ENCODE measurements at places on chromosomes 5 and 9.

DNA sequence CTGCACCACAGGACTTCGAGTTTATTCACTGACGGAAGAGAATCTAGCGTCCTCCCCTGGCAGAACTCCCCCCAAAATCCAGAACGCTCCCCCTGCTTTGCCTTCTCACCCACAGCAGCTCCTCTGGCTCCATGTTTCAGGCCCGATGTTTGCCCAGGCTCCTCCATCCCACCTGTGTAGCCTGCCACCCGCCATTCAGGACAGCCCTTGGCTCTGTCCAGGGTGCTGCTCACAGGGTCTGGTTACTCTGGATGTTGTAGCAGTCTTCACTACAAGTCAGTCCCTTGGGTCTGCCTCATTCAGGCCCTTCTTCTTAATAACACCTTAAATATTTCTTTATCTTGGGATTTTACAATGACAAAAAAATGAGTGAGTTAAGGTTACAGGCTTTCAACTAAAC is 41.3 kb upstream of the SV2C start:
- no peak for DNase-seq

- no peak for DNase-seq
Measured at GRCh38 chr9:121326130-121326838, 43.8 kb downstream of the STOM start.

DNA sequence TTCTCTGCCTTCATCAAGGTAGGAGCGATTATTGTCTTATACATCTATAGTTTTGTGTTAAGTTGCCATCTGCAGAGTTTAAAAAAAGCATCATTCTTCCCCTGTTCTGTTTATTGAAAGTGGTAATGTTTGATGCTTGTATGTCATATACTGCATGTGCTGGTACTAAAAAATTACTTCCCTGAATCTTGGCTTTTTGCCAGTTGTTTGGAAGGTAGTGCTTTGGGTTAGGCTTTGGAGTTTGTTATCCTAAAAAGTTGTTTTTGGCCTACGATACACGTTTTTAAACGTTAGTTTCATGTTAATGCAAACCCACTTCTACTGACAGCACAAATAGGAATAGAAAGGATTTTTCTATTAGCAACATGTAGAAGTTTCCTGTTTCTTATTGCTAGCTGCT is 158.3 kb downstream of the GIN1 start:
- no peak for DNase-seq

GRCh38 chr5:6115852-6116251 is 262.5 kb downstream of the MED10 start:
- no peak for DNase-seq

DNA sequence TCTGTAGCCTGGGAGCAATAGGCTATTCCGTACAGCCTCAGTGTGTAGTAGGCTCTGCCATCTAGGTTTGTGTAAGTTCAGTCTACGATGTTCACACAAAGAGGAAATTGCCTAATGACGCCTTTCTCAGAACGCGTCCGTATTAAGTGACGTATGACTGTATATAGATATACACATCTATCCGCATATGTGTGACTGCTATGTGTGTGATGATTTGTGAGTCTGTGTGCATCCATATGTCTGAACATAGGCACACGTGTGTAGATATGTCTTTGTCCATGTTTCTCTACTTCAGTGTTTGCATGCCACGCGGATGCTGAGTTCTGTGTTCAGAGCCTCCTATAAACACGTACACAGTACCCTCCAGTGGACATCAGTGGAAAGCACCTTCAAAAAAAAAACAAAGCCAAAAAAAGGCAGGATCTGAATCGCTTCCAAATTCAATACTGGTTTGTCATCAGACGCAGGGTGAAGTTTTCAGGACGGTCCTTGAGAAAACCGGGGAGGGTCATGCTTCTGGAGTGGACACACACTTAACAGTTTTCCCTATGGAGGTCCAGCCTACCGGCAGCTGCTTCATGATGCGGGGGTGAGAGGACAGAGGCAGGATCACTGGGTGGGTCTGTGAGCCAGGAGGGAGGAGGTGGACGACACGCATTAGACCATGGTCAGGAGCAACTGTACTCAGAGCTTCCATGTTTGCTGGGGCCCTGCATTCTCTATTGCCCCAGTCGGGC is 29.5 kb upstream of the ALDH1B1 start:
- DNase-seq = no peak

DNA sequence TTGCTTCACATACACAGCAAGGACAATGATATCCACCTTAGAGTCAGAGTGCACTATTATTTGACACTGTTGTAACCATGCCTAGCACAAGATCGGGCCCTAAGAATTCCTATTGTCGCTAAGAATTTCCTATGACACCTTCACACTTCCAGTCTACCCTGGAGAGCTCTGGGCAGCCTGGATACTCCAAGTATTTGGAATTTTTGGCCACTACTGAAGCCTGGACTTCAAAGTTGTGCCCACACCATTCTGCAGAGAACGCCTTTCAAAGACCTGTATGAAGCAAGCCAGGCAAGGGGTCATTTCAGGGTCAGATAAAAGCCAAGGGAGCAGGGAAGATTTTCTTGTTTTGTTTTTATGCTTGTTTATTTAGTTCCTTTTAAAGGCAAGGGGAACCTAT is 179.7 kb downstream of the PAPPA start:
- no peak for DNase-seq

DNA sequence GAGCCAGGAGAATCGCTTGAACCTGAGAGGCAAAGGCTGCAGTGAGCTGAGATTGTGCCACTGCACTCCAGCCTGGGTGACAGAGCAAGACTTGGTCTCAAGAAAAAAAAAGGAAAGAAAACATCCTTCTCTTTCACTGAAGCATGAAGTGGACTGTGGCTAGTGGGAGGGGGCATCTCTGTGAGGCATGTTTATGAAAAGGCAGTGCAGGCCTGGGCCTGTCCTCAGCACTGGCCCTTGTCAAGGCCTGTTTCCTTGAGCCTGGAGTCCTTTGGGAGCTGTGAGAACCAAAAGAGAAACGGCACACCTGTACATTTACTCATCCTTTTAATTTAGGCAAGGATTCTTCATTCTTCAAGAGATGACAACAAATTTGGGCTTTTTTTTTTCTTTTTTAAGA is 18.3 kb upstream of the FUBP3 start:
- DNase-seq = no peak

- no peak for DNase-seq
Measured at GRCh38 chr5:74442466-74442865, 198.1 kb downstream of the ENC1 start.

DNA sequence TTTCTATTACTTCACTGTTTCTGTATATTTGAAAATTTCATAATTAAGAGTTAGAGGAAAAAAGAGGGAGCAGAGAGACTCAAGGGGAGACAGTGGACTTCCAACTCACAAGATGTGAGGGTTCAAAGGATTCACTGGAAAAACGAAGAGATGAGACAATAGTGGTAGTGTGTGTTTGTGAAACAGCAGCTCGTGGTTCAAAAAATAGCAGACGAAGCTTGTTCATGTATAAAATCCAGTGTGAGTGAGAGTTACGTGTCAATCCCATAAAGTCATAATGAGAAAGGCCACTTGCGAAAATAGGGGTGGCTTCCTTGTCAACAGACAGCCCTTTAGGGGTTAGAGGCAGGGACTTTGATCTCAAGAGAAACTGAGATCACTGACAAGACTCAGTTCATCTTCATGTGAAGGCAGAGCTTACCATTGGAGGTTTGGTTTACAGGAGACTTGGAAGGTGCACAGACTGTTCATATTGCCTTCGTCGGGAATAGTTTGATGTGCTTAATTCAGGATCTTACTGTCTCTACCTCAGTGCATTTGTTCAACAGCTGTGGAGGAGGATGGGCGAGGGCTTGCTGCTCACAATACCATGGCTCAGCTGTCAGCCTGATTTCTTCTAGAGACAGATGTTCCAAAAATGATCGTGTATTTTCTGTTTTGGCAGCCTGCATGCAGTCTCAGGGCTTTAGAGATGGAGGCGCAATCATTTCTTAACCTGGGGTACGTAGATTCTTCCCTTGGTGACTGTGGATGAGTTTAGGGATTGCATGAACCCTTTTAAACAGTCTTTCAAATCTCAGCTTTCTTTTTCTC is 105.7 kb upstream of the KLF9 start:
- no peak for DNase-seq

DNA sequence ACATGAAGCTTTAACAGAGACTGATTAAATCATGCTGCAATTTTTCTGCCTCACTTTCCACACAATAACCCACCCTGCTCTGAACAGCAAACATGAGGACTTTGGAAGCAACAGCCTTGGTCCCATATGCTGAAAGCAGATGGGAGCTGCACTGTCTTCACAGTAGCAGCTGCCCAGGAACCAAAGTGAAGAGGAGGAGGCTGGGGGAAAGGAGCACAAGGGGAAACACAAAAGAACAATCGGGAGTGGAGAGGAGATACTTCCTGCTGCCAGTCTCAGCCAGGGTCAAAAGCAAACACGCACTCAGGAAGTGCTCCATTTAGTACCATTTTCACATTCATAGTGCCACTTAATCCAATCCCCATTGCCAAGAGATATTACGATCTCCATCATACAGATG is 183.3 kb upstream of the PUM3 start:
- no peak for DNase-seq

DNA sequence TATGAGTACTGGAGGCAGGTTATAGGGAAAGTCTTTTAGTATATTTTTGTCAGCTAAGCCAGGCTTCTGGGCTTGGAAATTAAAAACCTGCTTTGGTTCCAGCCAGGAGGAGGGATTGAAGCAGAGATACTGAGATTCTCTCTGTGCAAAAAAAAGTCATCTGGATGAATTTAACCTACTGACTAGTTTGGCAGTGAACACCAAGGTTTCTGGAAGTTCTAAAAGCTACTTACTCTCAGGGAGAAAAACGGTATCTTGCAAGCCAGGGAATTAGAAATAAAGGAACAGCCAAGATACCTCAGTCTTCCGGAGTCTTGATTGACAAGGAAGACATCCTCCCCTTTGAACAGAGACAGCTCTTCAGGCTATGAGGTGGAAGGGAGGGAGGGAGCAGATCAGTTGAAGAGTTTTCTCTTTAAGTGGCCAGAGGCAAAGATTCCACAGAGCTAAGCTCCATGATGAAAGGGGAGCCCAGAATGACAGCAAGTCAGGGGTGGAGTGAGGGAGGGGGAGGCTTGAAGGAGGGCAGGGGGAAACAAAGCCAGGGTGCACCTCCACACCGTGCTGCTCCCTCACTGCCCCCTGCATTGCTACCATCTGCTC is 8.3 kb upstream of the ZBTB34 start:
- no peak for DNase-seq
